ENCODE measurements at places on chromosomes 6 and 20. TPM values are rescaled to one million over a fixed set of nuclear protein-coding genes. Genes with fewer than 3 reads are reported as not detected.

DNA sequence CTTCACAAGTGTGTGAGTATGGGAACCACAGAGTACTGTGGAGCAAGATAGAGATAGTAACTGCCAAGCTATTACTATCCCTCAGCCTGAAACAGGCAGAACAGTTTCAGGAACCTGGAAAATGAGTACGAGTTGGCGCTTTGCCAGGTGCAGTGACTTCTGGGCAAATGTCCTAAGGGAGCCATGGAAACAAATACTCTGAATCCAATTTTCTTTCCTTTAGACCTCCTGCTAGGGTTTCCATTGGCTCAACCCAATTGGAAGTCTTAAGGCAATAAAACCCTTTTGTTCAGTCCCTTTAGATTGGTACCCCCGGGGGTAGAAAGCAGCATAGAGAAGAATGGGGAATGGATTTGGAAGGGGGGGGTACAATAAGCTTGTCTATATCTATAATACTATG is 205.0 kb upstream of the EPHA7 start:
- H3K4me3 ChIP-seq = no peak overlapping the region
- H3K27me3 ChIP-seq = no peaks in the 10 kb centered on the region
- H3K27ac ChIP-seq = no peak overlapping the region
- H3K36me3 ChIP-seq = no peaks in the 10 kb centered on the region
- no peak for DNase-seq
- H3K4me1 ChIP-seq = no peaks in the 10 kb centered on the region

- H3K4me1 ChIP-seq = no peaks in the 10 kb centered on the region
- no peak overlapping the region for H3K4me3 ChIP-seq
- no peak overlapping the region for H3K27ac ChIP-seq
- no peak for DNase-seq
- H3K36me3 ChIP-seq = no peaks in the 10 kb centered on the region
- H3K27me3 ChIP-seq = peaks cover 8% of the 10 kb centered on the region
Measured at GRCh38 chr20:38372806-38373205, 26.5 kb downstream of the LBP start.

- no peaks in the 10 kb centered on the region for H3K27me3 ChIP-seq
- H3K4me1 ChIP-seq = peaks cover 2% of the 10 kb centered on the region
- no peak overlapping the region for H3K27ac ChIP-seq
- no peaks in the 10 kb centered on the region for H3K36me3 ChIP-seq
- DNase-seq = no peak
Measured at GRCh38 chr20:39795401-39796272, 833.5 kb downstream of the DHX35 start.

DNA sequence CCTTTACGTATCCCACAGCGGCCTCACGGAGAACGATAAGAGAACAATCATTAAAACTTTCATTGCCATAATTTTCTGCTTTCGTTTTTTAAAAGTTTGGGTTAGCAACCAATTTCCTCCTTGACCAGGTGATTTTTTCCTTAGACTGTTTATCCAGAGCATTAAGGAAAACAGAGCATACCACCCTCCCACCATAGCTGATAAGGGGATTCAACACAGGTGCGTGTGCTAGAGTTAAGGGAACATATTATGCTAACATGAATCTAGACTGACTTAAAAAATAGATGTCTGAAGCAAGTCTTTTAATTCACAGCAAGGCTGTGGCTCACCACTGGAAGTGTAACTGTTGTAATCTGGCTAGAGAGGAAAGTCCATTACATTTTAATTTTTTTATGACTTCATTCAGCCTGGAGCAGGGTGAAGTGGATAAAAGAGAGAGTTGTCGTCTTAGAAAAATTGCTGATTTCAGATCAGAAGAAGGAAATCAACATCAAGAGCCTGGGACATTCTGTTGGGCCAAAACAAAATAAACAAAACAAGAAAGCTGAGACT is 5.5 kb upstream of the SLC22A2 start:
- DNase-seq = no peak
- H3K27me3 ChIP-seq = no peaks in the 10 kb centered on the region
- H3K4me1 ChIP-seq = no peaks in the 10 kb centered on the region
- H3K4me3 ChIP-seq = no peak overlapping the region

- DNase-seq = no peak
- no peak overlapping the region for H3K27ac ChIP-seq
- H3K4me3 ChIP-seq = no peak overlapping the region
- no peaks in the 10 kb centered on the region for H3K36me3 ChIP-seq
- H3K4me1 ChIP-seq = no peaks in the 10 kb centered on the region
Measured at GRCh38 chr6:9761220-9761619, 653.7 kb downstream of the TFAP2A start.

GRCh38 chr6:40953486-40953885 is 85.5 kb downstream of the UNC5CL start:
- H3K4me3 ChIP-seq = no peak overlapping the region
- DNase-seq = no peak
- H3K27ac ChIP-seq = no peak overlapping the region
- no peaks in the 10 kb centered on the region for H3K27me3 ChIP-seq
- no peaks in the 10 kb centered on the region for H3K36me3 ChIP-seq
- no peaks in the 10 kb centered on the region for H3K4me1 ChIP-seq

DNA sequence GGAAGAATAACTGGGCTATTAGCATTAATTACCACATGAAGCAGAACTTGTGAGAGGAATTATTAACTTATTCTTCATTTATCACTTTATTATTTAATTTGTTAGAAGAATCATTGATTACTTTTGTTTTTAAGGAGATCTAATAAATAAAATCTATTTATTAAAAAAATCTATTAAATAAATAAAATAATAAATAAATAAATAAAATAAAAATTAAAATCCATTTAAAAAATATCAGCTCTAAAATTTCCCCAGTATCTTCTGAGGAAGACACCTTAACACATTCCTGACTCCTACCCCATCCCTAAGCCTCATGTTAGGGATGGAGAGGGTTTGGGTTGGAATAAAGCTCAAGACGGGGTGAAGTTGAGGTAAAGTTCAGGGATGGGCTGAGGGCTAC is 231.4 kb downstream of the CLIC5 start:
- H3K27ac ChIP-seq = no peak overlapping the region
- no peak overlapping the region for H3K4me3 ChIP-seq
- no peaks in the 10 kb centered on the region for H3K4me1 ChIP-seq

GRCh38 chr6:96499781-96500180 is 21.8 kb upstream of the UFL1 start:
- H3K4me3 ChIP-seq = no peak overlapping the region
- H3K27ac ChIP-seq = no peak overlapping the region
- no peaks in the 10 kb centered on the region for H3K36me3 ChIP-seq

DNA sequence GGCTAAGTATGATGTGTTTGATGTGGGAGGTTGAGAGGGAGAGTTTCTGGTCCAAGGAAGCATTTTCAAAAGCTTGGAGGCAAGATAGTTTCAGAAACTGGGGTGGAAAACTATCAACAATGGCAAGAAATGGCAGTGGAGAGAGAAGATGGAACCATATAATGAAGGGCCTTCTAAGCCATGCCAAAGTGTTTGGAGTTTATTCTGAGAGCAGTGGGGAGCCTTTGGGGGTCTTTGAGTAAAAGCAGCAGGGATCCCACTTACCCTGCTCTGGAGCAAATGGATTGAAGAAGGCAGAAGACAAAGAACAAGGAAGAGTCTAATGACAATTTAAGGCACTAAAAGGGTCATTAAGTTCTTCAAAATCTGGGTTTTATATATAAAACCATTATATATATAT is 538.9 kb downstream of the UTRN start:
- H3K4me1 ChIP-seq = no peaks in the 10 kb centered on the region
- H3K27me3 ChIP-seq = no peaks in the 10 kb centered on the region
- peaks cover 25% of the 10 kb centered on the region for H3K36me3 ChIP-seq
- H3K4me3 ChIP-seq = no peak overlapping the region
- no peak for DNase-seq

GRCh38 chr6:83303426-83303825 is 110.3 kb downstream of the RWDD2A start:
- H3K27me3 ChIP-seq = no peaks in the 10 kb centered on the region
- no peak overlapping the region for H3K27ac ChIP-seq
- no peak overlapping the region for H3K4me3 ChIP-seq
- no peak for DNase-seq
- no peaks in the 10 kb centered on the region for H3K36me3 ChIP-seq

DNA sequence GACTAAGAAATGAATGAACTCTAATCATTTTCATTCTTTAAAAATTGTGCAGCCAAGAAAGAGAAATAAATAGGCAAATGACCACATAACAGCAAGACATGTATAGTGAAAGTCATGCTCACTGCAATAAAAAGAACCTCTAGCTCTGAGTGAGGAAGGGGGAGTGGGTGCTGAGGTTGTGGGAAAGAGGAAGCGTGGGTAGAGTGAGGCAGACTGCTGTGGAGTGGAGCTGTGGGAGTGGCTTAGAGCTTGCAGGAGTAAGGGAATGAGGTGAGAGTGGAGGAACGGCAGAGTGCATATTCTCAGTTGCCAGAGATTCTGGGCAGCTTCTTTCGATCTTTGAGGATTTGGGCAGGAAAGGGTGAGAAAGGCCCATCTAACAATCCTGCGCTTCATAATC is 10.4 kb downstream of the DEFB129 start:
- peaks cover 4% of the 10 kb centered on the region for H3K27me3 ChIP-seq
- H3K36me3 ChIP-seq = no peaks in the 10 kb centered on the region
- peaks cover 5% of the 10 kb centered on the region for H3K4me1 ChIP-seq
- no peak for DNase-seq
- H3K27ac ChIP-seq = no peak overlapping the region

DNA sequence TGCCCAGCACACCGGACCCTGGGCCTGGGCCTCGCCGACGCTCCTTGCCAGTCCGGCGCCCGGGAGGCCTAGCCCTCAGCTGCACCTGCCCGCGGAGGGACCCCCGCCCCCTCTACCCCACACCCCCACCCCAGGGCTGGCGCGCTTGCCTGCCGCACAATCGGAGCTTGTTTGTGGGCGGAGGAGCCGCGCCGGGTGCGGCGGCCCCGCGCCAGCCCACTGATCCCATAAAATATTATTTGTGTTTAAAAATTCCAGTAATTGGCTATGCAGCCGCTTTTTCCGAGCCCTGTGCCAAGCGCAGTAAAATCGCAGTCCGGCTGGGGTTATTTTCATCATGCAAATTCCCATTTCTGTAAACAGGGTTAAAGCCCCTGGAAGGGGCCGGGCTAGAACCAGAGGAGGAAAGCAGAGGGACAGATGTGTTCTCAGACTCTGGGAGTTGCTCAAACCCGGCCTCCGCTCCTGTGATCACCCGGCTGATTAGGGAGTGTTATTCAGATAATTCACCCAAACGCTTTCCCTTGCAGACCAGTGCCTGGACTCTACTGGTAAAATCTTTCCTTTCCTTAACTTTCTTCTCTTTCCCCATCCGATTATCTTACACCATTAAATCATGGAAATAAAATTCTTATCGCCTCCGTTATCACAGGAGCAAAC is 93.1 kb downstream of the NCR2 start:
- H3K36me3 ChIP-seq = no peaks in the 10 kb centered on the region
- peak overlapping the region; percentile 70 for H3K27ac ChIP-seq
- H3K27me3 ChIP-seq = peaks cover 12% of the 10 kb centered on the region
- peaks cover 46% of the 10 kb centered on the region for H3K4me1 ChIP-seq
- DNase-seq = no peak
- peak overlapping the region; percentile 57 for H3K4me3 ChIP-seq

DNA sequence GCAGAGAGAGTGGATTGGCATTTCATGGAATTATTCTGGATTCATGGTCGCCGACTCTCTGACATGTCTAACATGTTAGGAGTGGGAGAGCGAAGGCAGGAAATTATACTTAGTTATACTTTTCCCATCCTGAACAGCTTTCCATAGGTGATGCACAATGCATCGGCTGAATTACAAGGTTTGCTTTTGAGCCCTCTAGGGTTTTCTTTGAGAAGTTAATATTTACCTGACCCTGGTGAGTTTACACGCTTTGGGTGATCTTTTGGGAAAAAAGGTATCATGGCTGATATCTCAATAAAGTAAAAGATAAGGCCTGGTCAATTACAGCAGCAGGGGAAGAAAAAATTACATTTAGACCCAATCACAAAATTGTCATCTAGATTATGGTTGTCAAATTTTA is 14.0 kb upstream of the NKX2-2 start:
- DNase-seq = no peak
- H3K27ac ChIP-seq = no peak overlapping the region
- no peak overlapping the region for H3K4me3 ChIP-seq

DNA sequence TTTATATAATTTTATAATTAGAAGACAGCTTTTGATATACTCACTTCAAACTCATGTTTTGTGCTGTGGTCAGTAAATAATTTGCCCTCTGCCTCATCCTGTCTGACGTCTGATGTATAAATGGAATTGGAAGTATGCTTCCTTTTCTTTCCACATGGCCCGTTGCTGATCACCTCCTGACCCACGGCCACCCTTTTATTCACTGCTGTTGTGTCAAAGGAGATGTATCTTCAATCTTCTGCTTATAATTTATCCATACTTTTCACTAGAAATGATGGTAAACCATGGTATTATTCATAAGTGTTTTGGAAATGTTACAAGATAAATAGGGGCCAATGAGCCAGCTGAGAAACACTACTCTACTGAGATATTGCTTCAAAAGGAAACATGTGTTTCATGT is 841.8 kb downstream of the PHF3 start:
- H3K36me3 ChIP-seq = no peaks in the 10 kb centered on the region
- H3K27ac ChIP-seq = no peak overlapping the region
- H3K4me1 ChIP-seq = no peaks in the 10 kb centered on the region
- no peak overlapping the region for H3K4me3 ChIP-seq
- no peak for DNase-seq

PROKR2 gene
- total RNA-seq = not detected

TGM3 gene
- total RNA-seq = 43.6 TPM

PPP1R14C gene
- 44.3 TPM for total RNA-seq

DSP gene
- total RNA-seq = 2,300 TPM

SALL4 gene
- 0.89 TPM for total RNA-seq

GJA10 gene
- not detected for total RNA-seq

ERMARD gene
- 22.4 TPM for total RNA-seq

POM121L2 gene
- total RNA-seq = not detected

TMEM244 gene
- total RNA-seq = not detected

HTR1E gene
- total RNA-seq = not detected

PAK5 gene
- 0.21 TPM for total RNA-seq

OOEP gene
- total RNA-seq = not detected

CPXM1 gene
- total RNA-seq = 1.5 TPM

PLEKHG1 gene
- 60.8 TPM for total RNA-seq

PRL gene
- not detected for total RNA-seq

SYNCRIP gene
- total RNA-seq = 64.6 TPM

RAET1G gene
- 1.9 TPM for total RNA-seq

CST4 gene
- not detected for total RNA-seq

Measured in suprapubic skin (tissue), 4 donors.